GM23248 (cell line): ENCODE measurements at places on chromosomes 5 and 9.

- DNase-seq = no peak
Observed at GRCh38 chr5:68381060-68381459, 165.5 kb downstream of the PIK3R1 start.

DNA sequence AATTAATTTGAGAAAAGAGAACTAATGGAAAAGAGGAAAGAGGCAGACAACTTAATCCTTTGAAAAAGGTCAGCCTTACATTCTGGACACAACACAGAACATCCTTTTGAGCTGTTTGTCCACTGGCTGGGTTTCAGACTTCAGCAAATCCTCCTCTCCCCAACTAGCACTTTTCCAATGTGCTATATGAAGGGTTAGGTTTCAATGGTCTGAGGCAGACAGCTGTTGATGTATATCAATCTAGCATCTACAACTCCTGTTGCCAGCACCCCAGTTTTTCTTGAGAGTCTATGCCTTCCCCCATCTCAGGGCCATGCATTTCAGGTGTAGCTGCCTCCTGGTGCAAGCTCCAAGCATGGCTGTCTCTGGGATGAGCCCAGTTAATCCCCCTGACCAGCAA, 174.2 kb downstream of the TRIM32 start:
- no peak for DNase-seq

DNA sequence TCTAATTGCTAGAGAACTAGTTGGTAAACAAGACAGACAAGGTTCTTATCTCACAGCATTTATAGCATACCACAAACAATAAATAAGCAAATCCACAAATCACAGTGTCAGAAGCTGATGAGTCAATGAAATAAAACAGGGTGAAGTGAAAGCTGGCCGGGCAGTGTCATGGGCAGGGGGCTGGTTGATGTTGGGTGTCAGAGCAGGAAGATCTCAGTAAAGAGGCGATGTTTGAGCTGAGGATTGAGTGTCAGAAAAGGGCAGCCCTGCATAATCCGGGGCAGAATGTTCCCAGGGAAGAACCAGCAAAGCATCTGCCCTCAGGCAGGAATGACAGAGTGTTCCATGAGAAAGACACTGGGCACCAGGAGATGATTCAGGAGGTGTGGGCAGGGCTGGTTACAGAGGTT, 183.4 kb downstream of the GOLPH3 start:
- DNase-seq = peak; percentile 70

- DNase-seq = peak; percentile 23
Observed at GRCh38 chr5:152246401-152246800, 158.7 kb downstream of the NMUR2 start.

GRCh38 chr5:178069909-178070308, 43.4 kb upstream of the N4BP3 start:
- peak; percentile 50 for DNase-seq

GRCh38 chr9:5848372-5848882, 15.5 kb upstream of the ERMP1 start:
- DNase-seq = no peak
